T follicular helper cell (primary cell): ENCODE measurements at places on chromosomes 6 and 20.

- no peak for DNase-seq
These were observed 47.8 kb upstream of the NRSN1 start for GRCh38 chr6:24078200-24078599.

DNA sequence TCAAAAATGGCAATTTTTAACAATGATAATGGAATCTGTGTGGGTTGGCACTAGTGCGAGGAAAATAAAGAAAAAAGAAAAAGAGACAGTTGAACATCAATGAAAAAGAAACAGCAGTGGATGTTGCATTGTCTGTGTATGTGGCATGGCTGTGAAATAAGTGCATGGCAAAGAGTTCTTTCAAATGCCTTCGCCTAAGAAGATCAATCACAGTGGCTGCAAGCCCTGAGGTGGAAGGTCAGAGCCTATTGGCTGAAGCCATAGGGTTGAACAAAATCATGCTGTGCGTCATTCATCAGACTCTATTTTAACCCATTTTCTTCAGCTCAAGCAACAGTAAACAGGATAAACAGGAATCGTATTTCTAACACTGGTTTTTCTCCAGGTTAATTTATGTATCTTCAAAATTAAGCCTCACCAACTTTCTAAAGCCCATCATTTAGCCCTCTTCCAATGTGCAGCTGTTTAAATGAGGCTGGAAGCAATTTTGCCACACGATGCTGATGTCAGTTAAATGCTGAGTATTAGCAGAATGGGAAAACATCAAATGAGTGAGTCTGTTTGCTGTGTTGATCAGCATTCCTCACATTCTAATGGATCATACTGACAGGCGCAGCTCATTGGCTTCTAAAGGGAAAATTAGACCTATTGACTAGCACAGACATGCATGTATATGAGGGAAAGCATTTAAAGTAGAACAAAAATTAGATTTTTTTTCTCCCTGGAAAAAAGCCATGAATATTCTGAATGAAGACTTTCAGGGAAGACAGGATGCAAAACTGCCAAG lies 955.9 kb upstream of the EYS start:
- no peak for DNase-seq

- DNase-seq = no peak
These were observed 77.1 kb downstream of the SLC2A10 start for GRCh38 chr20:46786566-46786965.

DNA sequence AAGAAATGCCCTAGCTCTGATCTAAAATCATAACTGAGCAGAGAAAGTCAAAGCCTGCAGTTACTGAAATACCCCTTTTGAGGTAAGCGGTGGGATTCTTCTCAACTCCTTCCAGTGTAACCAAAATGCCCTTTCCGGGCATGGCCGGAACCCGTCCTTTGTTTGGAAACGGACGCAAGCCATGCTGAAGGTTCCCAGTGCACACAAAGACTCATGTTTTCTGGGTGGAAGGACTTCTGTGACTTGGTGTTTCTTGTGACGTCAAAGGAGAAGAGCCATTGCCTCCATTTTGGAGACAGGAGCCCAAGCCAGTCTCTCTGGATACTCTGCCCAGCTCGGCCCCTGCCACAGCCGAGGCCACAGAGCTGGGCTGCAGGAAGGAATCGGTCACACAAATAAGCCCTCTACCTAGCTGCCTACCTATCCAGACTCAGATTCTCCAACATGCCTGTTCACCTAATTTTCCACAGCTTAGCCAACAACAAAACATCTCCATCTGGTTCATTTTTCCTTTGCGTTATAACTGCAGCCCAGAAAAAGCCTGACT lies 182.8 kb downstream of the TBXT start:
- DNase-seq = no peak

DNA sequence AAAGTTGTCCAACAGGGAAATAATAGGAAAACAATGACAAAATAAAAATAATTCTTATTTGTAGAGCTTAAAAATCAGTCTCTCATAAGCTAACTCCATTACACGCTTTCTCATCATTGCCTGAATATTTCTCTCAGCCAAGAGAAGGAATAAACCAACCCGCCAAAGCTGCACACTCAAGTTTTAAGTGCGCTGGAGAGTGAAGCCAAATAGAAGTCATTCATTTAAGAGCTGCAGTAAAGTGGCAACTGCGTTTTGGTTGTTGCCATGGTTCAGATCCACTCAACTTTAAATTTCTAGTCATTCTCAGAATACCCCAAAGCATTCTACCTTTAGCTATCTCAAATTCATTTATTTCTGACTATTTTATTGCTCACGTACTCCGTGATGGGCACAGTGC lies 230.7 kb downstream of the CBLN4 start:
- no peak for DNase-seq

- DNase-seq = no peak
These were observed 3.1 kb downstream of the GABRR2 start for GRCh38 chr6:89311853-89312531.

DNA sequence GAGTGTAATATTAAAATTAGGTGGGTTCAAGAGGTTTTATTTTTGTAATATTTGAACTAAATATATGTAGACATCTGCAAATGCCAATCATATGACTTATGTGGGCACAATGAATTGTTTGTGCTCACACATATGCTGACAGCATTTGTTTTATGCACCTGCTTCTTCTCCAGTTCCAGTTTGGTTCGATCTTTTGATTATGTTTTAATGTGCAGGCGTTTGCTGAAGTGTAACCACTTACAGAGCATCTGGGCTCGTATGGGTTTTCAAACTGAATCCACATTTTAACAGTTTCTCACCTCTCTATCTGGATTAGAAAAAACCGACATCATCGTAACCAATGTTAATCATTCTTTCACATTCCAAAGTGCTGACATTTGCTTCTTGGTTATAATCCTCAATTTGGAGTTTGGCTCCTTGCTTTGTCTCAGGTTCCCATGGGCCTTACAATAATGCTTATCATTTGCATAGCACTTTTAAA lies 129.1 kb upstream of the SPACA1 start:
- DNase-seq = no peak
